ENCODE measurements at places on chromosomes 16 and 17.

- peak; percentile 81 for DNase-seq
Measured at GRCh38 chr16:89345642-89346150, 128.2 kb downstream of the ZNF778 start.

DNA sequence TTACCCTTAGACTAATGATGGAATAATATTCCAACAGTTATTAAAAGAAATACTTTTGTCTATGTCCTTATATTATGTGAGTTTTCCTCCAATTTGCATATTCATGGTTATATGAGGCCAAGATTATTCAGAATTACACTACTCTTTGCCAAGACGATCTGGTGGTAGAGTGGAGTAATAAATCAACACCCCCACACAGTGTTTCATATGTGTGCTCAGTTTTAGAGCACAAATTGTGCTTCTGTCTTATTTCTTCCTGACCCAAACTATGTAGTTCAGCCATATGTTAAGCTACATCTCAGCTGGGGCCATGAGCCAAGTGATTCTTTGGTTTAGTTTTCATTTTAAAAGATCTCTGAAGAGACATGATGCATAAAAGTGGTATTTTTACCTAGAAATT, 26.9 kb upstream of the PPM1E start:
- no peak for DNase-seq

- DNase-seq, result no peak
Measured at GRCh38 chr16:66735891-66736290, 15.5 kb downstream of the DYNC1LI2 start.

- DNase-seq, result no peak
Measured at GRCh38 chr17:603406-604114, 111.1 kb downstream of the VPS53 start.

DNA sequence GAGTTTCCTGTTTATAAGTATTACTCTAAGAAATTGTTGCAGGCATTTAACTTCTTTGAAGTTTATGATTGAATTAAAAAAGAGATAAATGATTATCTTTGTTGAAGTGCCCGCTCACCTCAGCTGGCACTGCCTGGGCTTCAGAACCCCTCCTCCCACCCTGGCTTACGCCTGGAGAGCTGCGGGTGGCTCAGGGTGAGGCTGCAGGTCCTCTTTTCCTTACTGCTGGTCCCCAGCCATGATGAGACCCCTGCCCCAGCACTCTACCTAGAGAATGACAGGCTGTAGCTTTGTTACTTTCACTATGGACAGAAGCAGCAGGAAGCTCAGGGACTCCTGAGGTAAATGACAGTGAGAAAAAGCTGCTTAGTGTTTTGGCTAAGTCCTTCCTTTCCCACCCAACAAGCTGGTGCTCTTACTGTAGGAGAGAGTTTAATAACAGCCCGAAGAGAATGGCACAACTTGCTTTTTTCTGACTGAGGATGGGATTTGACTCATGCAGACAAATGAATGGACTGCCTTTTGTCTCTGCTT, 62.1 kb downstream of the EPN2 start:
- DNase-seq, result no peak

GRCh38 chr17:80743181-80743771, 198.6 kb downstream of the RPTOR start:
- no peak for DNase-seq

- no peak for DNase-seq
Measured at GRCh38 chr17:65531256-65532100, 30.0 kb downstream of the AXIN2 start.

- DNase-seq, result no peak
Measured at GRCh38 chr17:34156741-34157589, 98.1 kb upstream of the CCL2 start.

DNA sequence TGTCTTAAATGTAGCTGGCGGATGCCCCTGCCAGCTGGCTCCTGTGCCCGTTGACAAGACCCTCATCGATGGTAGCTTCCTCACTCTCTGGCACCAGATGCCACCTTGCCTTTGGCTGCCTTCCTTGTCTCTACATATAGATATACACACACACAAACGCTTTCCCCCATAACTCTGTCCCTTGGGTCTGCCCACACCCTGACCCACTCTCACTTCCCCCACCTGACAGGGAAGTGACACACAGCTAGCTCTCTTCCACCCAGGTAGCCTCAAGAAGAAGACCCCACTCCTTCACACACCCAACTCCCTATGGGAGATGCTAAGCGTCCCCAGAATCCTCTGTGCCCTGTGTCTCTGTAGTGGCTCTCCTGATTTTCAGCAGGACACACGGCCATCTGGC, 25.6 kb downstream of the JUP start:
- DNase-seq, result no peak

GRCh38 chr17:859824-860195, 77.7 kb downstream of the MRM3 start:
- no peak for DNase-seq

- DNase-seq, result peak; percentile 96
Measured at GRCh38 chr17:43546319-43547188, at the start of gene ETV4. Gene ETV4, minus strand, starts transcription at chr17:43546340. Its CDS starts 723 bp downstream, at chr17:43545617.

DNA sequence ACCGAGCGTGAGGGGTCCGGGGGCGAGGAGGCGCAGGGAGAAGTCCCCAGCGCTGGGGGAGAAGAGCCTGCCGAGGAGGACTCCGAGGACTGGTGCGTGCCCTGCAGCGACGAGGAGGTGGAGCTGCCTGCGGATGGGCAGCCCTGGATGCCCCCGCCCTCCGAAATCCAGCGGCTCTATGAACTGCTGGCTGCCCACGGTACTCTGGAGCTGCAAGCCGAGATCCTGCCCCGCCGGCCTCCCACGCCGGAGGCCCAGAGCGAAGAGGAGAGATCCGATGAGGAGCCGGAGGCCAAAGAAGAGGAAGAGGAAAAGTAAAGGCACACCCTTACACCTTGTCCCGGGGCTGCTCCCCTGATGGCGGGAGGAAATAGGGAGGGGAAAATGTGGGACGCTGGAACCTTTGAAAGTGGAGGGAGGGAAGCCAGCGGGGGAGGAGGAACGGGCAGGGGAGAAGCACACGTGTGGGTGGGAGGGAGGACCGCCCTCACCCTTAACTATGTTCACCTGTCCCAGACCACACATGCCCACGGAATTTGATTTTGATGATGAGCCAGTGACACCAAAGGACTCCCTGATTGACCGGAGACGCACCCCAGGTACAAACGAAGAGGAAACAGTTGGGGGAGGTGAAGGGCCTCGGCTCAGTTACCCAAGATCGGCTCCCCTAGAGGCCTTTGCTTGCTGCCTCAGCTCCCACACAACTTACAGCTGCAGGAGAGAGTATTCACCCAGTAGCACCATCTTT, 916 bp downstream of the PAGR1 start:
- peak; percentile 47 for DNase-seq

DNA sequence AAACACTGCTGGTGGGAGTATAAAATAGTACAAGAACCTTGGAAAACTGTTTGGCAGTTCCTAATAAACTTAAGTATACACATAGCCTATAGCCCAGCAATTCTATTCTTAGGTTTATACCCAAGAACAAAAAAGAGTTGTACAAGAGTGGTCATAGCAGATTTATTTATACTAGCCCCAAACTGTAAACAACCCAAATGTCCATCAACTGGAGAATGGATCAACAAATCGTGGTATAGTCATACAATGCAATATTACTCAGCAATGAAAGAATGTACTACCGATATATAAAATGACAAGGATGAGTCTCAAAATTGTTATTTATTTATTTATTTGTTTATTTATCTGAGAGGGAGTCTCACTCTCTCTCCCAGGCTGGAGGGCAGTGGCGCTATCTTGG, 23.1 kb downstream of the GNGT2 start:
- DNase-seq, result no peak

DNA sequence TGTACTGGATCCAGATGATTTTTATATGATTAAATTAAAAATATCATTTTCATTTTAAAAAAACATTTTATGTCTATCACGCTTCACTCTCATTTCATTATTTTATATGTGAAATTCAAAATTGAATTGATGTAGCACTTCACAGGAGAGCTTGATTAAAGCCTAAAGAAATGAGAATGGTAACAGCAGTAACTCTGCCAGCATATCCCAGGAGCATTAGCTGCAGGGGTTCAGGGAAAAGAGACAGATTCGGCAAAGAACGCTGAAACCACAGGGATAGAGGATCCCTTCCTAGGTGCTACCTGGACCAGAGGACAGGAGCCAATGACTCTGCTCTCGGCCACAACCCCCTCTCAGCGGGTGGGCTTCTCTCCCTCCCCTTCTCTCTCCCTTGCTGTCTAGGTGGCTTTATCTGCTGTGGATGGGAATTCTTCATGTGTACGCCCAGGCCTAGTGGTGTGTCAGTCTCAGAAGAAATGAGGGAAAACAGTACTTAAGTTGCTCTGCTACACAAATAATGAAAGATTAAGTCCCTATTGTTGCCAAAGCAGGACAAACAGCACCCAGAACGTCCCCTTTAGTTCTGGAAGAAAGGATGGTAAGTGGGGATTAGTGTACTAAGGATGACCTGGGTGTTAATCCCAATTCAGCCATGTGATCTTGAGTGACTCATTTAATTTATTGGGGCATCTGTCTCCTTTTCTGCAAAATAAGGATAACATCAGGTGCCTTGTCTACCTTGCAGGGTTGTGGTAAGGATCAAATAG, 123.3 kb downstream of the CDK5R1 start:
- DNase-seq, result no peak

DNA sequence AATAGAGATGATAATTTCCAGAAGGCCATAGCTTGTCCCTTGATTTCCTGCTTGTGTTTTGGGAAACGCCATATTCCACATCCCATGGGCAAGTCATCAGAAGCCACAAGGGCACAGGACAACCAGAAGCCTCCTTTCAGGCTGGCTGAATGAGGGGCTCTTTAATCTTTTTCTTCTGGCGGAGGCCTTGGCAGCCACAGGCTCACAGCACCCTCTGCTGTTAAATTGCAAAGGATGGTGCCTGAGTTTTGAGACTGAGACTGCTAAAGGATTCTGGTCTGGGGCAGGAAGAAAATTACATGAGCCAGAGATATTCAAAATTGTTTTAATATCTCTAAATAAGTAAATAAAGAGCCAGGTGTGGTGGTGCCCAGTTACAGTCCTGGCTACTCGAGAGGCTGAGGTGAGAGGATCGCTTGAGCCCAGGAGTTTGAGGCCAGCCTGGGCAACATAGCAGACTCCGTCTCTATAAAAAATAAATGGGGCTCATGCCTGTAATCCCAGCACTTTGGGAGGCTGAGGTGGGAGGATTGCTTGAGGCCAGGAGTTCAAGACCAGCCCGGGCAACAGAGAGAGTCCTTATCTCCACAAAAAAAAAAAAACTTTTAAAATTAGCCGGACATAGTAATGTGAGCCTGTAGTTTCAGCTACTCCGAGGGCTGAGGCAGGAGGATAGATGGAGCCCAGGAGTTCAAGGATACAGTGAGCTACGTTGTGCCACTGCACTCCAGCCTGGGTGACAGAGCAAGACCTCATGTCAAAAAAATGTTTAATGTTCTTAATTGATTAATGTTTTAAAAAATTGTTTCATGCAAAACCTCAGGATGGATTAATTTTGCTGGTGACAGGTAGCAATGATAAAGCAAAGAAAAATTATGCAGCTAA, 26.3 kb downstream of the AARSD1 start:
- peak; percentile 73 for DNase-seq

GRCh38 chr16:58339452-58339981, 44.7 kb upstream of the PRSS54 start:
- peak; percentile 41 for DNase-seq

GRCh38 chr17:34424814-34425491, 61.9 kb upstream of the CCL1 start:
- DNase-seq, result no peak

GRCh38 chr17:17784657-17785267, 52.0 kb downstream of the SREBF1 start:
- DNase-seq, result peak; percentile 72

- DNase-seq, result no peak
Measured at GRCh38 chr17:57256708-57257112, 387 bp downstream of the MSI2 start.

DNA sequence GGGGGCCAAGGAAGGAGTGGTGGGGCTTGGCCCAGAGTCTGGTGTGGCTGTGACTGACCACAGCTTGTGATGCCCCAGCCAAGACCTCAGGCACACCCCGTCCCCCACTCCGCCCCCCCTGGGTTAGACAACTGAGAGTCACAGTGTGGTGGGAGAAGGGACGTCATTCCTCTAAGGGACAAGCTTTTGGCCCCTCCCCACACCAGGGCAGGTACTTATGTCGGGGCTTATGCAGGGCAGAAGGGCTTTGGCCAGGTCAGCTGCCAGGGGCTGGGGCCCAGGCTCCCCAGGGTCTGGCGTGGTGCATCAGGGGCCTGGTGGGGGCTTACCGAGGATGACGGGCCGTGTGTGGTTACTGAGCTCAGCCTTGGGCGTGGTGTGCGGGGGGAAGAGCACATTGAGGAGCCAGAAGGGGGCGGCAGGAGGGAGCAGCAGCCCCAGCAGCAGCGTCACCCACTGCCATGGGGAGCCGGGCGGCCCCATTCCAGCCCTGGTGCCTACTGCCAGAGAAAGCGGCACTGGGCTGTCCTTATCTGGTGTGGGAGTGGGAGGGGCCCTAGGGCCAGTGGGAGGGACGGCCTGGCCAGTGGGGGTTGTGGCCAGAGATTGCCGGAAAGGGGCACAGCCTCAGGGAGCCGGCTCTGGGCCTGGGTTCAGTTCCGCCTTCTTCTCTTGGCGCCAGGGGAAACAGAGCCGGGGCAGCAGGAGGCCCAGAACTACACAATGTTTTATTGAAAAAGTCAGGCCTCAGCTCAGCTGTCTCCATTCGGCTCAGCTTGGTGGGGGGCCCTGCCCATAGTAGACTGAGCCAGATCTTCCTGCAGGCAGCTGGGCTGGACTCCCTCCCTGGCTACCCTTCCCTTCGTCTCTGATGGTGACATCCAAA, at the start of gene LCAT:
LCAT (minus strand) TSS at position 502 of the 886 bp plus-strand sequence; CDS start at position 483, 19 bp downstream.
- peak; percentile 78 for DNase-seq

DNA sequence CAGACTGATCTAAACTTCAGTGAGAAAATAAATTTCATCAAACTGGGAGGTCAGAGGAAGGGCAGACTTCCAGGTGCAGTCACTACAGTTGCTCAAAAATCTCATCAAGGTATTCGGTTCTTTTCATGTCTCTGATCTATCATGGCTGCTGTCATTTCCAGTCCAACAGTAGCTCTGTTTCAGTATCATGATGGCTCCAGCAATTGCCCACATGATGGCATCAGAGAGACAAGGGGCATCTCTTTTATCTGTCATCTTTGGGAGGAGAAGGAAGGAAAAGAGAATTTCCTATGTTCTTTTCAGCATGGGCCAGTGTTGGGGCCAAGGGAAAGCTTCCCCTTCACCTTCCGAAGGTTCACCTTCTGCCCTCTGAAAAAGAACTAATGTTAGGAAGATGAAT, 504.9 kb upstream of the HSBP1 start:
- no peak for DNase-seq
